ENCODE measurements at places on chromosomes 12 and 14. TPM values are rescaled to one million over a fixed set of nuclear protein-coding genes. Genes with fewer than 3 reads are reported as not detected.
A peak's percentile ranks its signal among the peaks of the same experiment; 100 is the strongest.

- H3K4me1 ChIP-seq = peaks cover 32% of the 10 kb centered on the region
- no peak overlapping the region for H3K27ac ChIP-seq
- H3K4me3 ChIP-seq = no peak overlapping the region
These were observed 2.1 kb upstream of the SLC15A4 start for GRCh38 chr12:128825835-128826234.

DNA sequence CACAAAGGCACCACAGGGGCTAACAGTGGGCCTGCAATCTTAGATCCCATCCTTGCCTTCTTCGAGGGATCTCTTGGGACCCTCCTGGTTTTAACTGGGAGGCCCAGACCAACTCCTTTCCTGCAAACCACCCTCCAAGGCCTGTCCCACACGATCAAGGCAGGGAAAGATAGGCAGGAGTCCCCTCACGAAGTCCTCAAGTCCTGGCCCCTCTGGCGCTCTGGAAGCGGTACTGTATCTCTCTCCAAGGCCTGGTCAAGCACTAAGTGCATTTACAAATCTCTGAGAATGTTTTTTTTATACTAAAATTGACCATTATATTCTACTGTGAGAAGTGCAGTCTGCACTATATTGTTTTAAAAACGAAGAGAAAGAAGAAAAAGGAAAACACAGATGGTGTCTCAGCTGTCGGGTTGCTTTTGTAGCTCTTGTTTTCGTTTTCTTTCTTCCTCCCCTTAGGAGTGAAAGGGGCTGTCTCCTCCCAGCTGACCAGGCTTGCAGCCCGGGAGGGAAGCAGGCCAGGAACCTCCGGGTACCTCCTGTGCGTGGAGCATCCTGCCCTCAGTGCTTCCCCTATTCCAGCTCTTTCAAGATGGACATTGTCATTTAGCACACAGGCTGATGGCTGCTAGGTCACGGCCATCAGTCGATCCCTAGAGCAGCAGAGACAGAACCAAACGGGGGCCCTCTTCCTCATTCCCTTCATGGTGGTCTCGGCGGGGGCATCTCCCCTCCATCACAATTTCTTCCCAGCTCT, 56.7 kb downstream of the FAM222A start:
- no peak overlapping the region for H3K27ac ChIP-seq
- H3K4me1 ChIP-seq = peaks cover 2% of the 10 kb centered on the region
- H3K36me3 ChIP-seq = no peaks in the 10 kb centered on the region
- H3K27me3 ChIP-seq = peaks cover 2% of the 10 kb centered on the region

- H3K4me3 ChIP-seq = no peak overlapping the region
- H3K27ac ChIP-seq = no peak overlapping the region
- no peaks in the 10 kb centered on the region for H3K36me3 ChIP-seq
- no peak for DNase-seq
- H3K4me1 ChIP-seq = no peaks in the 10 kb centered on the region
These were observed 7.1 kb upstream of the ZDHHC22 start for GRCh38 chr14:77148510-77149231.

- H3K27ac ChIP-seq = no peak overlapping the region
- no peaks in the 10 kb centered on the region for H3K4me1 ChIP-seq
- H3K36me3 ChIP-seq = no peaks in the 10 kb centered on the region
- H3K4me3 ChIP-seq = no peak overlapping the region
- no peak for DNase-seq
- H3K27me3 ChIP-seq = peaks cover 19% of the 10 kb centered on the region
These were observed 440.2 kb downstream of the ATP23 start for GRCh38 chr12:58381546-58381945.

DNA sequence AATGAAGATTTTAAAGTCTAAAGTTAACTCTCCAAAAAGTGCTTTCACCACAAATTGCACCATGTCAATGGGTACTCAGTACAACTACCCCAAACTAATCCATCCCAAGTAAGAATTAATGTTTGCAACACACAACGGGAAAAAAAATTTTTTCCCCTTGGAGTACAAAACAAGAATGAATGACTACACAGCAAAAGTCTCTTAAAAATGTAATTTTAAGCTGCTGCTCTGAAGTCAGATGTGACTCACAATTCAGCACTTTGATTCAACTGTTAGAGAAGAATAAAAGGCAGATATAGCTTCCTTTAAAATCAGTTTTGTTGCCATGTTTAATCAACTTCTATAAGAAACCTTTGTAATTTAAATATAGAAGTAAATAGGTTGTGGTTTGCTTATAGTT, 42.5 kb upstream of the VPS33A start:
- H3K4me3 ChIP-seq = no peak overlapping the region
- H3K36me3 ChIP-seq = peaks cover 4% of the 10 kb centered on the region
- H3K4me1 ChIP-seq = no peaks in the 10 kb centered on the region

DNA sequence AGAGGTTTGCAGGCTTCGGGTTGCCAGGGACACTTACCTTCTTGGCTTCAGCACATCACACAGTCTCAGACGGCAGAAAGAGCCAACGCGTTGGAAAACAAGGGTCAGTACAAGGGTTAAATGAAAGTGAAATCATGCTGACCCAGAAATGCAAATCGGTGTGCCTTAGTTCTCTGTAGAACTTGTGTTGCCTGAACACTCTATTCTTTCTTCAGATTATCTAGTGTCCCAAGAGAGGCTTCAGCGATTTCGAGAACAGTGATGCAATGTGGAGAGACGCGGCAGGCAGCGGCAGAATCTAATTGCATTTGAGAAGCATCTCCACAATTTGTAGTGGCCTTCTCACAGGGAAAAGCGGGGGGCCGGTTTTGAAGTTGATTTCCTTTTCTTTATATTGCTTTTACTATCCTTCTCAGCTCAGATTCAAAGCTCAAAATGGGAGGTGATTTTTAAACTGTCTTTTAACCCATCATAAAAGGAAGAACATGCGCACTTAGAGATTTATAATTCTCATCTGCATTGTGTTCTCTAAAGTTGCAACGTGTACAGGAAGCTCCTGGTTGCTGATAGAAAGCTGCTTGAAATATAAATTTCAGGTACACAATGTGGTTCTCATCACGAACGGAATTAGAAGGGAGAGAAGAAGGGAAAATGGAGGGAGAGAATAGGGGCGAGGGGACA, 67.8 kb upstream of the EGLN3 start:
- H3K36me3 ChIP-seq = no peaks in the 10 kb centered on the region
- no peaks in the 10 kb centered on the region for H3K27me3 ChIP-seq
- DNase-seq = peak; percentile 22

- peaks cover 2% of the 10 kb centered on the region for H3K36me3 ChIP-seq
- H3K4me3 ChIP-seq = no peak overlapping the region
- no peak for DNase-seq
- H3K4me1 ChIP-seq = no peaks in the 10 kb centered on the region
- peaks cover 2% of the 10 kb centered on the region for H3K27me3 ChIP-seq
- H3K27ac ChIP-seq = no peak overlapping the region
These were observed 1.1 kb downstream of the PSMB11 start for GRCh38 chr14:23043145-23043544.

COX8C gene
- total RNA-seq = not detected

CFAP73 gene
- total RNA-seq = 0.86 TPM

IFNG-AS1 gene
- total RNA-seq = 0.35 TPM
